ENCODE measurements at places on chromosomes 7 and 10.

GRCh38 chr10:30748152-30748973, 118.8 kb upstream of the LYZL2 start:
- DNase-seq, result no peak

- peak; percentile 59 for DNase-seq
Measured at GRCh38 chr7:101562531-101563197, 66.4 kb downstream of the MYL10 start.

DNA sequence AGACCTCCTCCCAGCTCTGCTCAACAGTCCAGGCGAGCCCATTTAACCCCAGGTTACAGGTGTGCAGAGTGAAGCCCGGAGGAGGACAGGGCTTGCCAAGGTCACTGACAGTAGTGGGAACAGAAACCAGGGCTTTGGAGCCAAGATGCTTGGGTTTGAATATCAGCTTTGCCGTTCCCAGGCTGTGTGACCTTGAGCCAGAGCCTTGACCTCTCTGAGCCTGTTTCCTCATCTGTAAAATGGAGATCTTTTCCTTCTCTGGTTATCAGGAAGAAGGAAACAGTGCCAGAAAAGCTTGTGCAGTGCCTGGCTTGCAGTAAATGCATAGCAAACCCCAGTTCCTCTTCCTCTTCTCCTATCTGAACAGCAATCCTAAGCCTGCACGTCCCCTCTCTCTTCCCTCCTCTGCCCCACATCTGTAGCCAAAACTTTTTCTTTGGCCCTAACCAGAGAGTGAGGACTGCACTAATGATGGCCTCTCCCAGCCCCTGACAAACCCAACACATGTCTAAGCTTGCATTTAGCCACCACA, 21.4 kb upstream of the MLXIPL start:
- no peak for DNase-seq

- DNase-seq, result no peak
Measured at GRCh38 chr10:29479081-29479925, 155.5 kb downstream of the SVIL start.

DNA sequence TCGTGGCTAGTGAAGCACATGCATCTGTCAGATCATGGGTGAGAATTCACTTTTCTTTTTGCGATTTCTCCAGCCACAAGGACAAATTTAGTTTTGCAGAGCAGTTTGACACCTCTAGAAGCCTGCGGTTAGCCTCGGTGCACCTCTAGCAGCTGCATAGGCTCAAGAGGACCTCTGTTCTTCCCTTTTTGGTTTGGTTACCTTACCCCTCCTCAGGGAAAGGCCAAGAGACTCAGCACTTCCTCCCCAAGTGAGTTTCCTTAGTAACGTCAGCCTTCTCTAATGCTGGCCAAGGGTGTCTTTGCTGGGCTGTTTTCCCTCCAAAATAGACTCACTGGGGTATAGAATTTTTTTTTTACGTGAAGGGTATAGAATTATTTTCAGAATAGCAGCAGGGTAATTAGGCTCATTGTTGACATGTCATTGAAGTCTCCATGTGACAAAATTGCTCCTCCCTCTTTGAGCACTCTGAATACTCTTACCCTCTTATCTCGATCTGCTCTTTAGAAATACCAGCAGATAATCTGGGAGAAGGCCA, 97.8 kb downstream of the AUTS2 start:
- no peak for DNase-seq

GRCh38 chr10:114304571-114305421, 65.7 kb downstream of the VWA2 start:
- DNase-seq, result no peak

Data from lower leg skin (tissue), 4 donors.